ENCODE measurements at places on chromosomes 11 and 22.

GRCh38 chr11:92423115-92424034, 198.8 kb downstream of the FAT3 start:
- no peak for DNase-seq

GRCh38 chr11:114942207-114942606, 263.9 kb downstream of the NXPE2 start:
- no peak for DNase-seq

DNA sequence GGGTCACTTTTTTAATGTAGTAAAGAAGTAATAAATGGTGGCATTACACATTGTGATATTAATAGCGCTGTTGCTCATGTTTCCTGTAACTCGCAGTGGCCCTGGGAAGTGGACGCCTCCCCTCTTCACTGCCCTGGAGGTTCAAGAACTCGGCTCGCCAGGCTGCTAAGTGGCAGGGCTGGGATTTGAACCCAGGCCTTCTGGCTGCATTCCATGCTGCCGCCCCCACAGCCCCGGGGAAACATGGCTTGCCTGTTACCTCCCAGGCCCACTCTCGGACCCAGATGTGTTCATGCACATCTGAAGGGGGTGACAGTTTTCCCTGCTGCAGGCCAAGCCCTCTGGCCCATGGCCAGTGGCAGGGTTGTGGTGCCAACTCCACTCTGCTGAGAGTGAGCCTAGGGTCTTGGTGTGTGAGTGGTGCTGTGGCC, 25.0 kb upstream of the MGAT3 start:
- no peak for DNase-seq

DNA sequence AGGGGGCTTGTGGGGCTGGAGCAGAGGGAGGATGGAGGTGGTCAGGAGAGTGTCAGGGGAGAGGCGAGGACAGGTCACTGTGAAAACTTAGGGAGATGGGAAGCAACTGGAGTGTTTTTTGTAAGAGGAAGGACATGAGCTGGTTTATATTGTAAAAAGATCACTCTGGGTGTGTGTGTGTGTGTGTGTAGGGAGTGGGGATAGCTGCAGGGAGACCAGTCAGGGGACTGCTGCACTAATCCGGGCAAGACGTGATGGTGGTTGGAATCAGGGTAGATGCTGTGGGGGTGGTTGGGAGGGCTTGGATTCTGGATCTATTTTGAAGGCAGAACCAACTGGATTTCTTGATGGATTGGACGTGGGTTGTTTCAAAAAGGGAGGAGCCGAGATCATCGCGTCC, 11.3 kb upstream of the SYT7 start:
- DNase-seq, result no peak

- DNase-seq, result peak; percentile 98
Observed at GRCh38 chr11:65973439-65974110, 12.0 kb downstream of the SART1 start.

DNA sequence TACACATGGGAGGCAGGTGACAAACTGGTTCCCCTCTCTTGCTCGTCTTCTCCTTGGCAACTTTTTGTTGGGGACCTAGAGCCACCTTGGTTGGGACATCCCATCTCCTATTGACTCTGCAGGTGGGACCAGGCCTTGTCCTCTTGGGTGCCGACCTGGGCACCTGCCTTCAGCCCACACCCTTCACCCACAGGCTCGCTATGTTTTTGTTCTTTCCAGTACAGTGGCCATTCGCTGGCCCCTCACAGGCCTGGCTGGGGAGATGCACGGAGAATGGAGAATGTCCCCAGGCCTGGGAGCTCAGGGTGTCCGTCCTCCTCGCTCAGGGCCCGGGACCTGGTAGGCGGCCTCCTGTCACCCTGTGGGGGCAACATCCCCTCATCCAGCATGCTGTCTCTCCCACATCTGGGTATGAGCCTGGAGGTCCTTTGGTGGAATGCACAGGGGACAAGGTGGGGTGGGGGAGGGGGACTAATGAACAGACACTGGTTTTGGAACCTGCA, 14.9 kb upstream of the OMP start:
- DNase-seq, result no peak

- no peak for DNase-seq
Observed at GRCh38 chr11:82012276-82012675, 721.4 kb downstream of the FAM181B start.

DNA sequence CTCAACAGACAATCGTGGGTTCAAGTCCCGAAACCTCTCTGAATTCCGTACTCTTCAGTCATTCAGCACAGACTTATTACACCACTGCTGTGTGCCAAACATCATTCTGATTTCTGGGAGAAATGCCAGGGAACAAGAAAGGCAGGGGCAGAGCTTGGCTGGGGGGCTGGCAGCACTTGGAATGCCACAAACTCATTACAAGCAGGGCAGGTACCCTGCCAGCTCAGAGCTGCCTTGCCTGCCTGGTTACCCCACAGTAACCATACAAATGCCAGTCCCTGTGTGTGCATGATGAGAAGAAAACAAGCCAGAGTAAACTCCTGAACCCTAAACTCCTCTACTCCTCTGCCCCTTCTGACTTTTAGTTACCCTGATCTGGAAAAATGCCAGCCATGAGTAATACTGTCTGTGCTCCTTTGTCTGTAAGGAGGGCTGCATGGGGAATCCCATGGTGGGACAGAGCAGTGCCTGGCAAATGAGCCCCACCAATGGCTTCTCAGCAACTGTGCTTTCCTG, 6.9 kb upstream of the RAD9A start:
- peak; percentile 74 for DNase-seq

DNA sequence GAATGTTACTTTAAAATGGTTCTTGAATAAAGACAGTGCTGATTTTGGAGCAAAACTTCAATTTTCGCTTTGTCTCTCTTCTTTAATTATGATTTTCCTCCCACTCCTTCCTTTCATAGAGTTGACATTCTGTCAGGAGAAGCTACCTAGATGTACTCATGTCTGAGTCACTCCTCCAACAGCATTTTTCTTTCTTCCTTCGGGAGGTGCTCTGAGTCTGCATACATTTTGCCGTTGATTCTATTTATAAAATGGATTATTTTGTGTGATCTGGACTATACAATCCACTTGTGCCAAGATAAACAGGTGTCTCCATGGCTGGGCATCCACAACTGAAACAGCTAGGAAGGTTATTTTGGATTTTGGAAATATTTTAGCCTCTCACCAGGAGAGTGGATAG, 588.3 kb upstream of the ANO5 start:
- DNase-seq, result no peak

- no peak for DNase-seq
Observed at GRCh38 chr11:102252339-102252891, 64.9 kb upstream of the BIRC3 start.

GRCh38 chr22:48798281-48799226, 1029.1 kb downstream of the BRD1 start:
- no peak for DNase-seq

GRCh38 chr11:2143799-2144543, 4.8 kb upstream of the IGF2 start:
- peak; percentile 59 for DNase-seq

GRCh38 chr11:44673688-44674087, 53.1 kb upstream of the TSPAN18 start:
- DNase-seq, result no peak

DNA sequence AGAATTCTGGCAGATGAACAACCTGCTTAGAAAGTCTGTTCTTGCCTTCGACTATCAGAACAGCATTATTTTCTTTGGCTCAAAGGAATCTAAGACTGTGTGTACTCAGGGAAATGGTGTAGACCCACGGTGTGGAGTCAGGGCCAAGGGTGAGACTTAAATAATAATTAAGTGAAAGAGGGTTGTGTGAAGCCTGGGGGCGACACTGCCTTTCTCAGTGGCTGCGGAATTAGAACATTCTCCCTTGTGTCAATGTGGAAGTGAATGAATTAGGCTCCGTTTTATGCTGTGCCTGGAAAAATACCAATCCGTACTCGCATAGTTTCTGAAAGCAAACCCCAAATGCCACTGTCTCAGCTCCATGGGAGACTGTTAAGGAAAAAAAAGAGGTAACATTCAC, 50.7 kb downstream of the NAV2 start:
- no peak for DNase-seq

DNA sequence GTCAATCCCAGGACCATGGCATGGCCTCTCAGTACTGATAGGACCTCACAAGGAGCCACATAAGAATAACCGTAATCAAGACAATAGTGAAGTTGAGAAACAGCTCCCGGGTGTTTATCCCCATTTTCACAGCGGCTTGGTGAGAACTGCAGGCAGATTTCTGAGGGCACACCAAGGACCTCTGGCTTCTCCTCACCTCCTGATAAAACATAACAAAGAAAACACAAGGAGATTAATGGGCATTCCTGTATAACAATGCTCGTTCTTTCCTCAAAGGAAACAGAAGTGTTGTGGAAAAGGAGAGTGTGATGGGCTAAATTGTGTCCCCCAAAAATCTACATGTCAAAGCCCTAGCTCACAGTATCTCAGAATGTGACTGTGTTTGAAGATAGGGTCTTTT, 4.0 kb downstream of the SLN start:
- DNase-seq, result no peak

DNA sequence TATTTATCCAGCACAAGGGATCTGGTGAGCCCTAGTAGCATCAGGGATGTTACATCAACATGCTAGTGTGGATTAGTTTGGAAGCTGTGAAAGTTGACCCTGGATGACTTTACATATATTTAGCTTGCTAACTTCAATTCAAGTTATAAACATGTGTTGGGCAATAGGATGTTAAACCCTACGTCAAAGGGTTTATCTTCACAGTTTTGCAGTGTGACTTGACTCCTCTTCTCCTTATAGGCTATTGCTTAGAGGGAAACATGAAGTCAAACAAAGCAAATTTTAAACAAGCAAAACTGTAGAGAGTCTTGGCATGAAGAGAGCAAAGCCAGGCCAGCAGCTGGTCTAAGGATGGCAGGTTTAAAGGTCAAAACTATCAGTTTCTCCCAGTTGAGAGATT, 11.3 kb upstream of the CTSC start:
- no peak for DNase-seq

DNA sequence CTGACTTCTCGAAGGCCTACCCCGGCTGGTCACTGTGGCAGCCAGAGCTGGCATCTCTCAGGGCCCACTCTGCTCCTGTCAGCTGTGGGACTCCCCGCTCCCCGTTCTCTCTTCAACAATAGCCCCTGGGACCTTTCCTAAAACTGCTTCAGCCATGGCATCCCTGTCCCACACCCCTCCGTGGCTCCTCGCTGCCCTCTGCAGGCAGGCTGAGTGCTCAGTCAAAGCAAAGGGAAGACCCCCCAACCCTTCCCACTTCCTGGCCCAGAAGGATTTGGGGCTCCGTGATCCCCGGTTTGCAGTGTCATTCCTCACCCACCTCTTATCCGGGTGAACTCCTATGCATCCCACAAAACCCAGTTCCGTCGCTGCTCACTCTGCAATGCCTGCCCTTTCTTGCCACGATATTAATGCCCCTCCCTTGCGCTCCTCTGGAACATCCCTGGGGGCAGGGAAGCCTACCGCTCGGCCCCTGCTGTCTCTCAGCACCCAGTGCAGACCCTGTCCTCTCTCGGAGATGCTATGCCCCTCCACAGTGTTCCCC, 1.6 kb upstream of the TH start:
- DNase-seq, result peak; percentile 14

- DNase-seq, result no peak
Observed at GRCh38 chr11:122270535-122270934, 154.5 kb upstream of the BLID start.

DNA sequence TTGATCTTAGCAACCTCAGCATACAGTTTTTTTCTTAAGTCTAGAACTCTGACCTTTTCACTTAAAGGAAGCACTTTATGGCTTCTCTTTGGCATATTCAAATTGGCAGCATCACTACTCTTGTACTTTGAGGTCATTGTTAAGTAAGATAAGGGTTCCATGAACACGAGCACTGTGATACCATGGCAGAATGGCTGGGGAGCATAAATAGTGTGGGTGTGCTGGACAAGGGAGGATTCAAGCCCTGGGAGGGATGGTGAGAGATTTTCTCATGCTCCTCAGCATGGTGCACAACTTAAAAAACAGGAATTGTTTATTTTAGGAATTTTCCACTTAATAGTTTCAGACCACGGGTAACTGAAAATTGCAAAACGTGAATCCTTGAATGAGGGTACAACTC, 111.4 kb downstream of the ATXN10 start:
- no peak for DNase-seq

GRCh38 chr11:11740073-11740702, 101.6 kb upstream of the USP47 start:
- DNase-seq, result no peak

DNA sequence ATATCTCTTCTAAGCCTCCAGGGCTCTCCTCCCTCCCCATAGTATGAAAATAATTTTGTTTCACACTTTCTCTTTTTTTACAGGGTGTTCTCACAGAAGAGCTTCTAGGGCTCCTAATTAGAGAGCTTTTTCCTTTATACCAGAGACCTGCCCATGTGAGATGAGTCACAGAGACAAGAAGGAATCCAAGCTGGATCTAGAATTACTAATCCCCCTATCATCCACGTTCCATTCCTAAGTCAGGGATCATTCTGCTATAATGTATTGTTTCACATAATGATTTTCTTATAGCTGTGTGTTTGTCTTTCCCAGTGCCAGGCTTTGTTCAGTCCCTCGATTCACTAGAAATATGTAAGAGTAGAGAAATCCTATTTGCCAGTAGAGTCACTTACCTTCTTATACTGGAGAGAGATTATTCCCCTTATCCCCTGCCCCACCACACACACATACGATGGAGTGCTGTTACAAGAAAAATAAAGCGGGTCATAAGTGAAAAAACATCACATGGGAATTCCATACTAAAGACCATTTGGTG, 778.3 kb upstream of the LRRC4C start:
- peak; percentile 0 for DNase-seq

DNA sequence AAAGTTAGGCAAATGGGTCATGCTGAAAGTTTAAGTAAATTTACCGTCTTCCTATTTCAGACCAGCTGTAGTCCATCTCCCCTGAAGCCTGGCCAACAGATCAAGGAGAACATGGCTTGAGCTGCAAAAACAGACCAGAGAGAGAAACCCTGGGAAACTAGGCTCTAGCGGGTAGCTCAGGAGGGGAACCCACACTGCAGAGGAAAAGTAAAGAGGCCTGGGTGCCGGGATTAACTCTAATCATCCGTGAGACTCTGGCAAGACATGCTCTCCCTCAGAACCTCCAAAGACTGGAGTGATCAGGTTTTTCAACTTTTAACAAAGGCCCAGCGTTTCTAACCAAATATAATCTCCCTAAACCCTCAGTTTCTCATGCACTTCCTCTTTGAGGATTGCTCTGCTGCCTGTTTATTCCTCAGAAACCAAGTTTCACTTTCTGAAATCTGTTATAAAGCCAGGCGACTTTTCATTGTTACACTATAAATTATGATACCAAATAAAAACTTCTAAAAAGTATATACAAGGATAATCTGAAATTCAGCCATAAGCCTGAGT, 67.5 kb downstream of the GAB2 start:
- no peak for DNase-seq
